Cortex of kidney (tissue), 1 donor: ENCODE measurements at places on chromosomes 2 and 18.

GRCh38 chr2:231176066-231176465, 22.4 kb upstream of the ARMC9 start:
- no peak for DNase-seq

DNA sequence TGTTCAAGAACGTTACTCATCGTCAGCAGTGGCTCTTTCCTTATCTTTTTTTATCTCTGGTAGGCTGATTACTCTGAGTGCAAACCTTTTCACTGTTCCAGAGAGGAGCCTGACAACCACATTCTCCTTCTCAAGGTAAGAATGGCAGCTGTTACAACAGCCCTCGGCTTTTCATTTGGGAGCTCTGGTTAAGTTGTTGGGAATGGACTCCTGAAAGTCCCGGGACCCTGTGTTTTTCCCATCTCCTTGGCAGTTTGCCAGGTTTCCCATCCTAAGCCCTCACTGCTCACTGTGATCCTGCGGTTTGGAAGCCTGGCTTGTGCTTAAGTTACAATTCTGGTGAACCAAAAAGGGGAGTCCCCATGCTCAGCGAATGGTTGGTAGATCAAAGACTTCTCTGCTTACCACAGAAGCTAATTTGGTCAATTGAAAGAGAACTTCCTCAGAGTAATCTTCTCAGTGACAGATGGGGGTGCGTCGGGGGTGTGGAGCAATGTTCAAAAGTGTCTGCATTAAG, 122.3 kb downstream of the LYPD6B start:
- no peak for DNase-seq

- DNase-seq, result no peak
Measured at GRCh38 chr18:75293591-75293990, 83.0 kb downstream of the TSHZ1 start.

GRCh38 chr2:118386641-118387302, 298.5 kb downstream of the INSIG2 start:
- DNase-seq, result no peak
